ENCODE measurements at places on chromosomes 2 and 18.

- no peak for DNase-seq
These were observed 81.1 kb downstream of the MBOAT2 start for GRCh38 chr2:8922431-8922830.

- no peak for DNase-seq
These were observed 22.2 kb downstream of the LYG1 start for GRCh38 chr2:99278793-99279291.

DNA sequence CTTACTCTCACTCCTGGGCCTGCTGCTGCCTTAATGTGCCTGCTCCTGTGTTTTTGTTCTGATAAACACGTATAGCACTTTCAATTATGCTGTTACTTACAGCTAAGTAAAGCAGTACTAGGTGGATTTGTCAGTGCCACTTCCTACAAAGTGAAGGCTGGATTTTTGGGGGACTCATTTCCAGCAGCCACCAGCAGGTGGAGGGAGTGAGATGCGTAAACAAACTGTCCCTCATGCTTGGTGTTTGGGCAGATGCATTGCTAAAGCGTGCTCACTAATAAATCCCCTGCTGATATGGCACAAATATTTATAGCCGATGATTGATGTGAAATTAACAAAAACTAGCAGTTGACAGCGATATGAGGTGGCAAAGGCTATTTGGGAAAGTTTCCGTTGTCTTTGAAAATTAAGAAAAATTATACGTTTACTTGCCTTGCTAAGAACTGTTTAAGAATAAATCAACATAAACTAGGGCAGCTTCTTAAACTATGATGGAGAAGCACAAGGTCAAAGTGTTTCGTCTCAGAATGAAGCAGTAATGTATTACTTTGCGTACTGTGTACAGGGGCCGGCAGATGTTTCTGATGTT lies 101.7 kb downstream of the AGAP1 start:
- no peak for DNase-seq

DNA sequence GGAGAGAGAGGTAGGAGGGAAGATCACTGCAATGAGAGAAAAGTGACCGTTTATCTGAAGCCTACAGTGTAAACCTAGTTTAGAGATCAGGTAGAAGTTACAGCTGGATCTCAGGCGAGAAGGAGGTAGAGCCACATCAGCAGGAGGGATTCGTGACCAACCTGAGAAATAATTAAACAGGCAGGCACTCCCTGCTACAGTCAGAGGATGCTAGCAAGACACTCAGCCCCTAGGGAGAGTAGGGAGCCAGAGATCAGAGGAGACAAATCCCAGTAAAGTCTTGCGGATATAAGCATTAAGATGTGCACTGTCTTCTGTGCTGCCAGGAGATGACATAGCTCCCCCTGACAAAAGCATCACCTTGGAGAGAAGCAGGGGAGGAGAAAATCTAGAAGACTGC lies 629.1 kb upstream of the SLC39A10 start:
- no peak for DNase-seq

DNA sequence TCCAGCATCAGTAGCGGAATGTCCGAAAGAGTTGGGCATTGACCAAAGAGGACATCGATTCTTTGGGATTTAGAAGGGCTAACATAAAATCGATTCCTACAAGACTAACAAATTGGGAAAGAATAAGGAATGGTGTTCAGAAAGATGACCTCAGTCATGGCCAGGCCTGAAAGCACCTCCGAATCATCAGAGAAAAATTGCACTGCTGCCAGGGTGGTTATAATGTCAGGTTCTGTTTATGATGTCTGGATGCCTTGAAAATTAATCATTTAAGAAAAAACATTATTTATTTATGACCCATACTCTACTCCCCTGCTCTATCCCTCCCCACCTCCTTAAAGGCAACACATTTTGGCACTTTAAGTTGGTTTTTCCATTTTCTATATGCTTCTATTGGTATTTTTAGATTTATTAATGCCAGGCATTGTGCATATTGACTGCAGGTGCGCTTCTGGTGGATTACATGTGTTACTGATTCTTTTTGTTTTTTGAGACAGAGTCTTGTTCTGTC lies 104.7 kb downstream of the MYCN start:
- DNase-seq: no peak

Measured in cortex of kidney (tissue), 1 donor.